ENCODE measurements at places on chromosomes 6 and 20.

- no peak for DNase-seq
Observed at GRCh38 chr6:120992257-120992656, 342.0 kb downstream of the TBC1D32 start.

DNA sequence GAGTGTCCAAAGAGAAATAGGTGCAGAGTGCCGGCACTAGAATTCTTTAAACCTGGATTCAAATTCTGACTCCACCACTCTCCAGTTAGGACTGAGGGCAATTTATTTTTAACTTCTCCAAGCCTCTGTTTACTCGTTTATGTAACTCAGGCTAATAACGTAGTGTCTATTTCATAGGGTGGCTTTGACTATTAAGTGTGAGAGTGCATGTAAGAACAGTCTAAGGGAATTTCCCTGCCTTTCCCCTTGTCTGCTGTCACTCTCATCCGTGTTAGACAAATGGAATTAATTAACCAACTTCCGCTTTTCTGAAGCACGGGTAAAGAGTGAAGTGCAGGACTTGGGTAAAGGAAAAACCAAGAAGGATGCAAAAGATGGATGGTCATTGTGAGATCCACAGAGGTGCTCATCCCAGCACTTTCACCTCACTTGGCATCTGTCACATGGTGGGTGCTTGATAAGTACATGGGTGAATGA, 4.1 kb upstream of the ZKSCAN8 start:
- peak; percentile 22 for DNase-seq

DNA sequence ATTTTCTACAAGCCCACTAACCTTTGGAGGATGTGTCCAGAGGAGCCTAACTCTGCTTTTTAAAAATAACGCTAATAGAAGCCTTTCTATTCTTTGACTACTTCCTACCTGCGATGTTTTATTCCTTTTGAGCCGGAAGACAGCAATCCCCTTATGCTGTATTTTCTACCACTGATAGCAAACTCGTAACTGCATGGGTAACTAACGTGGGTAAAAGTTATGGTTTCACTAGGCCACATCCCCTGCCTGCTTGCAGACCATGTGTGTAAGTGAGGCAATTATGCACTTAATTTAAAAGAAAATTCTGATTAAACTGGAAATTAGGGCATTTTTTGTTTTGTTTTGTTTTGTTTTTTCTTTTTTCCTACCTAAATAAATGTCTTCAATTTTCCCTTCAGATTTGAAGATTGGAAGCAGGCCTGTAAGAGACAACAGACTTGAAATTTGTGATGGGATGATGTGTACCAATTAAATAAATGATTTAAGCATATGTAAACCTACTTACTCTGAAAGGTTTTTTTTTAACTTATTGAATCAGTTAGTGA, 931 bp downstream of the UFL1 start:
- DNase-seq: no peak

DNA sequence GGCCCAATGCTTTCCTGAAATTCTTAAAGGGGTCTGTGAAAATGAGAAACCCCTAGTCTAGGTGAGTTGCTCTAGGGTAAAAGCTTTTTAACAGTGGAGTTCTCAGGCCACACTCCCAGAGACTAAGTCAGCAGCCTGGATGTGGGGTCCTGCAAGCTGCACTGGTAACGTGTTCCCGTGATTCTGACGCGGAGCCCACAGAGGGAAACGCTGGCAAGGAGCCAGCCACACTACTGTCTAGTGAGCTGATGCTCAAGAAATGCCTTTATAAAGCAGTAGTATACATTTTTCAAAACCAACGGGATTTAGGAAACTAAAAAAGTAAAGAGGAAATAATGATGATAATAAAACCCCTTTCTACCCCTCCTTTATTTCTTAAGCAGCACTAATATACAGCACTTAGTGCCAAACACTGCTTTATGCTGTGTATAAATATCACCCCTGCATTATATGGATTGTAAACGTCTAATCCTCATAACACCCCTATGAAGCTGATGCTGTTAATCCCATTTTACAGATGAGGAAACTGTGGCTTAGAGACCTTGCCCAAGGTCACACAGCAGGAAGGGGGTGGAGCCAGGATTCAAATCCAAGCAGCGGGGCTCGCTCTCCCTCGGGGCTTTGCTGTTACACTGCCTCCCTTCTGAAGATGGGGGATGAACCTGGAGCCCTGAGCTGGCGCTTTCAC, 25.0 kb downstream of the KCNK15 start:
- DNase-seq: no peak

GRCh38 chr20:12824328-12825225, 184.2 kb upstream of the SPTLC3 start:
- no peak for DNase-seq

GRCh38 chr6:67888886-67889681, 746.0 kb upstream of the ADGRB3 start:
- no peak for DNase-seq

DNA sequence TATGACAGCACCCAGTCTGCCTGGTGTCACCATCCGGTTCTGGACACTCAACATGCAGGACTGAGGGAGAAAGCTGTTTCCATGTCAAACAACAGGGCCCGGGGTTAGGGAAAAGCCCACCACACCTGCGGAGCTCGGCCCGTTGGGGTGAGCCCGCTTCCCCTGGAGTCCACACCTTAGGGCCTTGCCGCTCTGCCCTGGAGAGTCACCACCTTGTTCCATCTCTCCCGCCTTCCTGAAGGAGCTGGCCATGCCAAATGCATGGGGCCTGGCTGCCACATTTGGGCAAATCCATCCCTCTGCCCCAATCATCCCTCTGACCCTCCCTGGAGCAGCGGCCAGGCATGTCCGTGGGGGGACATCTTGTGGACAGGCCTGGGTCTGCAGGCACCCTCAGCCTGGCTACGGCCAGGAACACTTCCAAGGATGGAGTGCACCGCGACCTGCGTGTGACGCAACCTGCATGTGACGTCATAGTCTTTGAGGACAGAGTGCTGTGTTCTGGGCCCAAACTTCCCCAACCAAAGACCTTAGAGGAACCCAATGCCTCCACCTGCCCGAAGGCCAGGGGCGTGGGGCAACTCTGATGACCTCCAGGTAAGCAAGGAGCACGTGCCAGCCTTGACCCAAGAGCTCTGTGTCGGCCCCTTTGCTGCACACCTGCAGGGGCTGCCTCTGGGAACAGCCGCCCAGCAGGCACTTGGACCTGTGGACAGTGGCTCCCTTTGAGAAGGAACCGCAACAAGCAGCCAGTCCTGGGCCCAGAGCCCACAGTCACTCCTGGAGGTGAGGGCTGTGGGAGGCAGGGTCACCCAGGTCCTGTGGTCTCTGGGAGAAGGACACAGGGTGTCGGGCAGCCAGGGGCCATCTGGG, 1.7 kb downstream of the CABLES2 start:
- DNase-seq: no peak

- DNase-seq: no peak
Observed at GRCh38 chr20:47886454-47887041, 101.3 kb upstream of the SULF2 start.

DNA sequence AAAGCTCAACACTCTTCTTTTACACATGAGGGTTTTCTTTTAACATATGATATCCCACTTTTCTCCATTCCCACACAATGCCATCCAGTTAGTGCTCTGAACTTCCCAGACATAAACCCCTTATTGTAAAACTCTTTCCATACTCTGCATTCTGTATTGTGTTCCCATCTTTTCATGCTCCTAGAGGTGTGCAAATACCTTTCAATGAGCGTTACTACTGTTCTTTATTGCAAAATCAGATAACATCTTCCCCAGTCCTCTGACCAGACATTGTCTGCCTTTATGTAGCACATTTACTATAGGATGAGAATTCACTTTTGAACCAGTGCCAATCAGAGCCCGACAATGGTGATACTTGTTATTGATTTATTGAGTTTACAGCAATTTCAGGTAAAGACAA, 296.2 kb downstream of the GRIK2 start:
- no peak for DNase-seq

DNA sequence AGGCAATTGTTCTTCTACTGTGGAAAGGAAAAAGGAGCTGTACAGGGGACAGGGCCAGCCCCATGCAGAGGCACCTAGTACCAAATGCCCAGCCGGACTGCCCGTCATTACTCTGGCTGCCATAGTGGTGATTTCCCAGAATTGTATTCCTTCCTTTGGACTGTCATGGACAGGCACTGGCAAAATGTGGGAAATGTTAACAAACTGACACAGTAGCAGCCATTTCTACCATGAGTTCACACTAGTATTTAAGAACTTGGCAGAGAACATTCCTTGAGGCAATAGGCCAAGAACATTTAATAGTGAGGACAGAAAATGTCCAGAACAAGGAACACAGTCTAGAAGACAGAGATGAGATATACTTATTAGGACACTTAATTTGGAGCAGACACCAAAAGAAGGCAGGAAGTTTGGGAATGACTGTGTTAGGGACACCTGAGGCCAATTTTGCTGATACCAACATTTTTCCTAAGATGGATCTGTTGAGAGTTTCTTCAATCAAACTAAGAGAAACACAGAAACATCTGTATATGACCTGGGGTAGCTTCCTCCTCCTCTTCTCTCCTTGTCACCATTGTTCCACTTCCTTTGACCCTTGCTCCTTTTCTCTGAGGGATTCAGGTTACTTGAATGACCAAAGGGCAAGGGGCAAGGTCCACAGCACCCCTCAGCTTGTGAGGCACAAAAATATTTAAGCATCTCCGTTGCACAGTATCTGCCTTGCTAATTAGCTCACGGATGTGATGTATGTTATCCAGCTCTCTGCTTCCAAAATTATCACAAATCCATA, 14.9 kb downstream of the ADTRP start:
- DNase-seq: no peak

- DNase-seq: no peak
Observed at GRCh38 chr6:19699932-19700331, 137.2 kb upstream of the ID4 start.

DNA sequence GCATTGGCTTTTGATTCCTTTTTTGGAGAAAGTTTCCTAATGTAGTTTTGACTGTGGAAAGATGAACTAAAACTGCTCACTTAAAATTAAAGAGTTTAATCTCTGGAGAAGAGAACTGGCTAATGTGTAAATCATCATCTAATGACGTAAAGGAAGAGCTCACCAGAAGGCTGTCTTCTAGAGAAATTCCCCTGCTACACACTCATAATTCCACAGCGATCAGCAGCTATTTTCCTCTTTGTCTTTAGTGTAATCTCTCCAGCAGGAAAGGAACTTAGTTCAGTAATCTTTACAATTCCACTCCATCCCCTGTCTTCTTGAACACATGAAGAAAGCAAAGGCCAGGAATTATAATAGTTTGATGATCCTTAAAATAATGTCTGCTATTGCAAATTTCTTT, 15.8 kb downstream of the SPTLC3 start:
- DNase-seq: no peak

- DNase-seq: no peak
Observed at GRCh38 chr6:160678744-160679401, 14.8 kb upstream of the LPA start.

Measured in activated CD4-positive, alpha-beta T cell treated with anti-CD3 and anti-CD28 coated beads, Interleukin-2, amount 50 U/mL, for 4 hours (primary cell).